ENCODE measurements at places on chromosomes 5 and 9. TPM values are rescaled to one million over a fixed set of nuclear protein-coding genes. Genes with fewer than 3 reads are reported as not detected.

SPAG8 gene
- 2.1 TPM for polyA plus RNA-seq

WNT8A gene
- 0.36 TPM for polyA plus RNA-seq

ALDH1A1 gene
- 32.9 TPM for polyA plus RNA-seq

C1QTNF2 gene
- polyA plus RNA-seq = 24.3 TPM

SLC36A3 gene
- not detected for polyA plus RNA-seq

ABO gene
- polyA plus RNA-seq = 2.0 TPM

OMD gene
- polyA plus RNA-seq = 3.5 TPM

LECT2 gene
- 0.25 TPM for polyA plus RNA-seq

SHOC1 gene
- polyA plus RNA-seq = 0.05 TPM

- peak; percentile 79 for DNase-seq
Observed at GRCh38 chr5:146744068-146744745, 134.3 kb downstream of the PPP2R2B start.

- no peak for DNase-seq
Observed at GRCh38 chr5:44372028-44372427, 17.2 kb downstream of the FGF10 start.

DNA sequence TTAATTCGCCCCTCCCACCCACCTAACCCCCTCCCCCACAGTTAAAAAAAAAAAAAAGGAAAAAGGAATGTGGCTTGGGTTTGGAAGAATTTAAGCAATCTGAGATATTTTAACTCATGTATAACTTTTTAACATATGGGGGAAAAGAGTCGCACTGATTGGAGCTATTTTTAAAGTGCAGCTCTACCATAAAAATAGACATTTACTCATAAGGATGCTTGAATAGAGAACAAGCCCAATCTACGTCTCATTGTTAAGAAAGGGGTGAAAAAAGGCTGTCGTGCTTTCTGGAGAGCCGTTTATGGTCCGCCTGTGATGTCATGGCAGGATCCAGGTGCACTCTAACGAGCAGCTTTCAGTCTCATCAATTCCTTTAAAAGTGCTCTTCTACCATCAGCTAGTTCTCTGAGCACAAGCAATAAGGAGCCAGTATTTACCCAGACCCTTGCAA lies 142.4 kb downstream of the ELAVL2 start:
- peak; percentile 48 for DNase-seq

GRCh38 chr9:114916481-114916880 lies 13.9 kb downstream of the TNFSF8 start:
- DNase-seq = no peak

- DNase-seq = no peak
Observed at GRCh38 chr5:174301848-174302625, 256.5 kb downstream of the NSG2 start.

DNA sequence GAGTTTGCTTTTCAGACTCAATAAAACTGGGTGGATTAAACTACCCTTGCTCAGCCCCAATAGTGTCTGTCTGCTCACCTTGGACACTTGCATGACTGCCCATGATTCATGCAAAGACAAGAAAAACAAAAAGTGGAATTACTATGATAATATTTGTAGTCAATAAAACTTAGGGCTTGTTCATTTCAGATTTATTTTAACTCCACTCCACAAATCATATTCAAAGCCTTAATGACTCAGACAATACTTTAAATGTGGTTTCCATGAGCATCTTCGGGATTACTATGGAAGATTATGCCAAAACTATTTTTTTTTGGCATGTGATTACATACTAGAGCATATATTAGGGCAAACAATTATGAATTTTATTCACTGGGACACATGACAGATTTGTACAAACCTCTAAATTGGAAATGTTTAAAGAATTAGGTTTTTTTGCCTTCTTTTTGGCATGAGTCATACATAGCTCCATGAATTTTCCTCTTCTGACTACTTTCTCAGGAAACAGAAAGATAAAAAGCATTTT lies 468.9 kb downstream of the ACTL7B start:
- DNase-seq = peak; percentile 72

- no peak for DNase-seq
Observed at GRCh38 chr9:22141908-22142307, 132.8 kb upstream of the CDKN2B start.

GRCh38 chr9:119967867-119968535 lies 598.8 kb upstream of the BRINP1 start:
- no peak for DNase-seq

- DNase-seq = no peak
Observed at GRCh38 chr5:31471916-31472315, 60.0 kb downstream of the DROSHA start.

GRCh38 chr9:116905171-116905588 lies 218.1 kb downstream of the TRIM32 start:
- no peak for DNase-seq

GRCh38 chr9:78320875-78321496 lies 24.1 kb downstream of the PSAT1 start:
- DNase-seq = peak; percentile 35

GRCh38 chr9:98039607-98040017 lies 16.9 kb upstream of the NANS start:
- DNase-seq = no peak

- no peak for DNase-seq
Observed at GRCh38 chr5:88539693-88540365, 271.2 kb upstream of the TMEM161B start.
